Epithelial cell of esophagus (primary cell): ENCODE measurements at places on chromosomes 11 and 22.

GRCh38 chr11:92523611-92524010 is 299.0 kb downstream of the FAT3 start:
- DNase-seq = no peak

- no peak for DNase-seq
These were observed 35.0 kb upstream of the SCGB1A1 start for GRCh38 chr11:62383822-62384221.

- DNase-seq = no peak
These were observed 5.8 kb downstream of the SLC1A2 start for GRCh38 chr11:35413598-35413997.

DNA sequence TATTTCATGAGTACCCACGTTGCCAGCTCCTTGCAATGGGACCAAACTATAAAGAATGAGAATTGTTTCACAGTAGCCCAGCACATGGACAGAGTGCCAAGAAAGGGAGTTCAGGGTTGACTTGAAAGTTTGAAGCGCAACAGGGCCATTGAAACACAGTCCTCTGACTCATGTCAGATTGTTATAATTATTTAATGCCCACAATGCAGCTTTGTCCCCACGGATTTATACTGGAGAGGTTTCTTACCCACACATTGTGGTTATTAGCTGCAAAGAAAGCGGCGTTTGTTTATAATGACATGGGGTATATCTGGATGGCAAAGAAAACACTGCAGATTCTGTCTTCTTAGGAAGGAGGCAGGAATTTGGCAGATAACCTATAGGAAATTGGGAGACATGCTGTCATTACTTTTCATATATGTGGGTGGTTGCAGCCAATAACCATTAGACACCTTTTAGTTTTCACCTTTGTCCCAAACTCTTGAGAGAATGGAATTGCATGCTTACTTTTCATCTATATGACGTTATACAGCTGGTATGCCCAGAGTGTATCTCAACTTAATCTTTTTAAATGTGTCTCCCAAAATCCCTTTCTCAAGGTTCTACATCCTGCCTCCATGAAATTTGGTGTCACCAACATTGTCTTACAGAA is 143.6 kb downstream of the TEAD1 start:
- DNase-seq = no peak

GRCh38 chr22:45211848-45212247 is 28.8 kb downstream of the KIAA0930 start:
- no peak for DNase-seq

GRCh38 chr11:43245466-43245865 is 66.3 kb upstream of the API5 start:
- DNase-seq = no peak

GRCh38 chr11:96309016-96309642 is 33.9 kb downstream of the MAML2 start:
- peak; percentile 58 for DNase-seq

GRCh38 chr11:123544631-123545375 is 109.6 kb downstream of the SCN3B start:
- DNase-seq = no peak

GRCh38 chr11:106399076-106399511 is 321.6 kb downstream of the AASDHPPT start:
- DNase-seq = peak; percentile 96

GRCh38 chr11:130243816-130244215 is 70.9 kb downstream of the ZBTB44 start:
- no peak for DNase-seq

DNA sequence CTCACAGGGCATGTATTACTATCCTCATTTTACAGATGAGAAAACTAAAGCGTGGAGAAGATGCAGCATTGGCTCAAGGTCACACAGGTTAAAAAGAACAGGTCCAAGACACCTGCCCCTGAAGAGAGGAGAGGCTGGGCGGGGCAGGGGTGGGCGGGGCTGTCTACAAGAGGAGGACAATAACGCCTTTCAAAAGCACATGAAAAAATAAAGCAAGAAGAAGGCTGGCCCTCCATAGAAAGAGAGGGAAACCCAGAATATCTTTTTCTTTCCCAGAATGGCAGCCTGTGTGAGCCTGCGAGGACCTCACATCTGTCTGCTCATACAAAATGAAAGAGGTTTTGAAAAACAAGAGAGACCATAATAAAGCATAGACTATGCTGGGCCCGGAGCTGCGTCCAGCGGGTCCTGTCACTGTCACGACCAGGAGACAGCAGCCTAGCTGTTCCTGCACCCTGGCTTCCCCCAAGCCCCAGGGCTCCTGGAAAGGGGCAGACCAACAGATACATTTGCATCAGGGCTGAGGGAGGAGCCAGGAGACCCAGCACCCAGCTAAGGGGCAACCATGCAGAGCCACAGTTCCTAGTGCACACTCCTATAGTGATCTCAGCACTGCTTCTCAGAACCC is 61.6 kb downstream of the DSCAML1 start:
- DNase-seq = no peak

- DNase-seq = no peak
These were observed 8.9 kb downstream of the RELT start for GRCh38 chr11:73384872-73385689.

GRCh38 chr11:32392840-32393239 is 42.5 kb downstream of the WT1 start:
- DNase-seq = no peak

DNA sequence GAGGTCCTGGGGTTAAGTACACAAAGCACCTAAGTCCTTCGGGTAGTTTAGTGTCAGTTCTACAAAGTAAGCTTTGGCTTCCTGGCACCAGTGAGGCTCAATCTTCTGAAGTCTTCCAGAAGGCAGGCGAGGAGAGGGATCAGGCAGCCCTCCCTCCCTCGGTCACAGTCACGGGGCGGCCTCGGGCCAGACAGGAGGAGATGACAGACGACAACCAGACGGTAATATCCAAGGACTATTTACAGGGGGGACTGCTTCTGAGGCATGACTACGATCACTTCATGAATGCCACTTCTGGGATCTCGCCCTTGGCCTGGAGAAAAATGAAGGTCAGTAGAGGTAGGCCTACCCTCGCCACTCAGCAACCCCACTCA is 383 bp upstream of the TMEM223 start:
- no peak for DNase-seq

DNA sequence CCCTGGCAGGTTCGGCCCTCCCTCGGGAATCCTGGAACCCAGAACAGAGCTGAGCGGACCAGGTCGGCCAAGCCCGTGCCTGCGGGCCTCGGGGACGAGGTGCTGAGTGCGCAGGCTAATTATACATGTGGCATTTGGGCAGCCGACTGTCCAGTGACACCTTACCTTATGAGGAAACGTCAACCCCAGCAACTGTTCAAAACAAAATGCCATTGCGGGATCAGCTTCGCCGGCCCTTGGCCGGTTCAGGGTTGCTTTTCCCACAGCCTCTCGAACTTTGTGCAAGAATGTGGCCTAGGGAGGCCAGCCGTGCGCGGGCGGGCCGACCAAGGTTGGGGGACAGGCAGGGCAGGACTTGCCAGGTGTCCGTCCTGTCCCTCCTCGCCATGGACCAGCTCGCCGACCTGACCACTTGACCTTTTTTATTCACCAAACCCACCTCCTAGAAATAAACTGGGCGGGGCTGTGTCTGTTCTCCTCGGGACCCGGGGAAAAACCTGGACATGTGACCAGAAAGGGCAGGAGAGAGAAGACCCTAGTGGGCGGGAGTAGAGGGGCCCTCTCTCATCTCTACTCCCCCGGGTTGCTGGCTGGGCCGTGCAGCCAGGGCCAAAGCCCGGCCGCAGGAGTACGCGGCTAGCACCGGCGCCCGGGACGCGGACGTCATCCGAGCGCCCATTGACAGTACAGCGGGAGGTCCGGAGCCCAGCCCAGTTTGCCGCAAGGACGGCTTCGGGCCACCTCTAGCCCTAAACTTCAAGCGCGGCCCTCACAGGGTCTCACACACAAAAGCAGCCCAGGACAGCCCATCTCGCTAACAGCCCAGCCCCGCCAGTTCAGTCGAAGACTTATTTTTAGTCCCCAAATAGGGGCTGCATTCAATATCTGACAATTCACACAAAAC is 134.3 kb upstream of the C11orf58 start:
- peak; percentile 33 for DNase-seq

- no peak for DNase-seq
These were observed 134.9 kb downstream of the RBFOX2 start for GRCh38 chr22:35893698-35894097.

- DNase-seq = no peak
These were observed 61.2 kb upstream of the SLC22A12 start for GRCh38 chr11:64529559-64530520.

- no peak for DNase-seq
These were observed 5.9 kb downstream of the RPS6KA4 start for GRCh38 chr11:64364911-64365310.

GRCh38 chr11:71302534-71302909 is 50.1 kb upstream of the SHANK2 start:
- DNase-seq = no peak

GRCh38 chr11:3745161-3745560 is 52.2 kb downstream of the NUP98 start:
- peak; percentile 87 for DNase-seq

GRCh38 chr22:31222736-31223135 is 10.6 kb downstream of the LIMK2 start:
- DNase-seq = no peak

- DNase-seq = no peak
These were observed 19.4 kb upstream of the DGKZ start for GRCh38 chr11:46327829-46328228.

GRCh38 chr11:116421529-116422185 is 351.1 kb downstream of the BUD13 start:
- DNase-seq = no peak

GRCh38 chr22:24807284-24807950 is 1.4 kb downstream of the SGSM1 start:
- peak; percentile 16 for DNase-seq

DNA sequence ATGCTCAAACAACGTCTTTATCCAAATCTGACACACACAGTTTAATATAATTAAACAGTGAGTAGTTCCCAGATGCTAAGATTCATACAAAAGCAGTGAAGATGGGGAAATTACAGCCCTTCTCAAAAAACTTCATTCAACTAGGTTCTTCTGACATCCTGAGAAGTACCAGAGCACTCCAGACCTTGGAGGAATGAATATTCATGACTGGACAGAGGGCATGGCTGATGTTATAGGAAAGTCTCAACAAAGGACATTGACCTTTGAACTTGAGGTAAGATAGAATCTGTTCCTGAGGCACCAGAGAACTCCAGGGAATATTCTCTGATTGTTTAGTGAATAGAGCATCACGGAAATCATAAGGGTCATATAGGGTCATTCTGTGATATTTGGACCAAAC is 106.4 kb upstream of the SLC5A12 start:
- DNase-seq = no peak

GRCh38 chr11:767238-767637 is 10.0 kb downstream of the GATD1 start:
- DNase-seq = no peak

DNA sequence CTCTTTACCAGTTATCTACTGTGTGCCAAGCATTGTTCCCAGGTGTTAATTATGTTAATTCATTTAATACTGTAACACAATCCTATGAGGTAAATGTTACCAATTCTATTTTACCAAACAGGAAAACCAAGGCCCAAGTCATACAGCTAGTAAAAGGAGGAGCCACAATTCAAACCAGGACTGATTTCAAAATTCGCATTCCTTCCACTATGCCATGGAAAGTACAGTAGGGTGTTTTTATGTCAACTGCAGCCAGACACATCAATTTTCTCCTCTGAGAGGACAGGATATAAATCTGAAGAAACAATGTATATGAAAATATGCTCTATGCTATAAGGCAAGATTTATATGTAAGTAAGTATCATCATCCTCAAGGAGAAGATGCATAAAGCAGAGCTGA is 104.3 kb downstream of the RPL27A start:
- DNase-seq = no peak
